ENCODE measurements at places on chromosomes 5 and 9.

DNA sequence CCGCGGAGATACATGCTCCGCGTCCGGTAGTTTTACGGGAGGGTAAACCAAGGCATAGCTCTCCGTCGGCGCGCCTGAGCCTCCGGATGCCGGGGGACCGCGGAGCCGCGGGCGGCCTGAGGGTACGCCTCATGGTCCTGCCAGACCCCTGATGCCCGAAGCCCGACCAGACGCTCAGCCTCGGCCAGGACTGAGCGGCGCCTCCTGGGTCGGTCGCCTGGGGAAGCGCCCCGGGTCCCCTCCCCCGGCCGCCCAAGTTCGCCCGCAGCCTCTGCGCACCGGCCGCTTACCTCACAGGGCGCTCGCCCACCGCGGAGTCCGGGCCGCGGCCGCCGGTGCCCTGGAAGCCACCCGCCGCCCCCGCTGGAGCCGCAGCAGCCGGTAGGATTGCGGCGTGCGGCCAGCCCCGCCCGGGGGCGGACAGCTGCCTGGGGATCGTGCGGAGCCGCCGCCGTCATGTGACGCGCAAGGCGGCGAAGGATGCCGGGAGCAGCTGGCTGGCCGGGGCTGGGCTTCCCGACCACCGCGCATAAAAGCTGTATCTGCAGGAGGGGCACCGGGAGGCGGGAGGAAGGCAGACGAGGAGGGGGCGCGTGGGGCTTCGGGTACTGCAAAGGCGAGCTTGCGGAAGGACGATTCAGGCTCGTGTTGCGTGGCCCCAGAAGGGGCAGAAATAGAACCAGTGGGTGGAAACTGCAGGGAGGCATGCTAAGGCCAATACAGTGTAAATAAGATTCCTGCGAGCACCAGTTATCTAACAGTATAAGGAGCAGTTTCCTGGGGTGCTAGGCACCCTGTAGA lies at the start of gene FBXO10:
TSS of gene FBXO10 (minus strand) at position 460 of the 801 bp plus-strand sequence. CDS start 34,612 bp downstream, outside the sequence.
- peak; percentile 95 for DNase-seq

DNA sequence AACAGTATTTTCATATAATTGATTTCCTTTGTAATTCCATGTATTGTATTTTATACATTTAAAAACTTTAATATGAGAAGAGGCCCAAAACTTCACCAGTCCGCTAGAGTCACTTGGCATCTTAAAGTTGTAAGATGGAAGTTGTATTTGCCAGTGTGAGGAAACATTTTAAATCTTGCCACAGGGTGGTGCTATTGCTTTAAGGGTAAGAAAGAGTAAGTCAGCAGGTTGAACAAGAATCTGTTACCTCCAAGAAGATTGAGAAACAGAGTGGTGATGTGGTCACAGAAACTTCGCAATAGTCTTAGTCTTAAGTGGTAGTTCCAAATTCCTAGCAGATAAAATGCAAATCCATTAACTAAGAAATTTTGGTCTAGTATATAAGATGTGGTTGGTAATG lies 39.8 kb upstream of the RANBP6 start:
- peak; percentile 91 for DNase-seq

DNA sequence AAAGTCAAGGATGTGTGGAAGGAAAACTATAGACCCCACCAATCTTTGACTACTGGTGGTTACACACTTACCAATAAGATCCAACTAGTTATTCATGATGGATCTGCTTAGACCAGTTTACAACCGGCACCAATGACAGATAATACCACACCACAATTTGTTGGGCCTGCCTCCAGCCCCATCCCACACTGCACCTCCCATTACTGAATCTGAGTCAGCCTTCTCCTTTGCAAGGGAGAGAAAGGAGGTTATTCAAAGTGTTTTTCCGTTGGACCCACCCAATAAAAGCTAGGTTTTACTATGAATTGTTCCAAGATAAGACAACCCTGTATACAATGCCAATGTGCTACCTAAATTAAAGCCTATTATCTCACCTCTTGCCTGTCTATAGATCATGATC lies 453.5 kb downstream of the MTRR start:
- no peak for DNase-seq

DNA sequence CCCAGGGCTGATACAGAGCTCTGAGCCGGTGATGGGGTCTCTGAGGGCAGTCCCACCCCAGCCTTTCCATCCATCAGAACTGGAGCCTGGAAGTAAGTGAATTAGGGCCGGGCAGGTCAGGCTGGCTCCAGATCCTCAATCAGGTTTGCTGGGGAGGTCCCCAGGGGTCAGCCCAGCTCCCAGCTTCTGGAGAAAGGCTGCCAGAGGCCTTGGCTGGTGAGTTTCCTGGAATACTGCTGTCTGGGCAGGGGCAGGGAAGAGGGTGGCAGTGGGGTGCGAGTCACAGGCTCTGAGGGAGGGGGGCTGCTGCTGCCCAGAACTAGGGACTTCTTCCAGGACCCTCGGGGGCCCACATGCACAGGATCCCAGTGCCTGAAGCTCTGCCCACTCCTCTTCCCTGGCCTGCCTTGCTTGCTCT lies 200.6 kb upstream of the MVB12B start:
- DNase-seq = no peak

GRCh38 chr9:27437652-27438373 lies 86.3 kb upstream of the IFNK start:
- no peak for DNase-seq

DNA sequence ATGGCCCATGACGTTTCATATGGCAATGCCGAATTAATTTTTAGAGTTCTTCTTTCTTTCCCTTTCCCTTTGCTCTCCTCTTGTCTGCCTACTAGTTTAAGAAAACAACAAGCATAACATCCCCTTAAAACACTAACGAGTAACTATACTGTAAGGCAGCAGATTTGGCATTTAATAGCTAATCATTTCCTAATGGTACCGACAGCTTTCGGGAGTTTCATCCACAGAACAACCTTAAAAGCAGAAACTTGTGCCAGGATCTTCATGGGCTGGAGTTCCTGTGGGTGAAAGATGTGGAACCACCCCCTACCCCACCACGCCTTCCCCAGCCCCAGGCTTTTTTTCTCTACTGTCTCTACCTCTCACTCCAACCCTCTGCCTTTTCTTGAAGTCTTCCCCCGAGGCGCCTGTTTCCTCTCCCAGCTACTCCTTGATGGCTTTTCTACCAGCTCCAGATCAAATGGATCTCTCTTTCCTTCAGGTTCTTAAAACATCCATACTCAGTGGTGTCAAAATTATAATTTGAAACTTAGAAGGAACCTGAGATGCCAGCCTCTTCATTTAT lies 319.5 kb downstream of the PIK3R1 start:
- DNase-seq = no peak

DNA sequence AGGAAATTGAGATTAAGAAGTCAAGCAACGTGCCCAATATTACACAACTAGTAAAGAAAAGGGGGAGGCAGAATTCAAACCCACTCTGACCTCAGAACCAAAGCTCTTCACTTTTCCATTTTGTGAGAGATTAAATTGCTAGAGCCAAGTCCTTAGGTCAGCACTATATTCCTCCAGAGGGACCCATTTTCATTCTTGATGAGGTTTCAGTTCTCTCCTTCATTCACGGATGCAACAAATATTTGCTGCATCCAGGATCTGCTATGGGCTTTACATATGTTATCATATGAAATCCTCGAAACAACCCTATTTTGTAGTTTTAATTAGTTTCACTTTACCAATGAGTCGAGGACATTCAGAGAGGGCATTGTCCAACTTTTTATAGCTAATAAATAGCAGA lies 239.2 kb downstream of the EFNA5 start:
- DNase-seq = no peak

DNA sequence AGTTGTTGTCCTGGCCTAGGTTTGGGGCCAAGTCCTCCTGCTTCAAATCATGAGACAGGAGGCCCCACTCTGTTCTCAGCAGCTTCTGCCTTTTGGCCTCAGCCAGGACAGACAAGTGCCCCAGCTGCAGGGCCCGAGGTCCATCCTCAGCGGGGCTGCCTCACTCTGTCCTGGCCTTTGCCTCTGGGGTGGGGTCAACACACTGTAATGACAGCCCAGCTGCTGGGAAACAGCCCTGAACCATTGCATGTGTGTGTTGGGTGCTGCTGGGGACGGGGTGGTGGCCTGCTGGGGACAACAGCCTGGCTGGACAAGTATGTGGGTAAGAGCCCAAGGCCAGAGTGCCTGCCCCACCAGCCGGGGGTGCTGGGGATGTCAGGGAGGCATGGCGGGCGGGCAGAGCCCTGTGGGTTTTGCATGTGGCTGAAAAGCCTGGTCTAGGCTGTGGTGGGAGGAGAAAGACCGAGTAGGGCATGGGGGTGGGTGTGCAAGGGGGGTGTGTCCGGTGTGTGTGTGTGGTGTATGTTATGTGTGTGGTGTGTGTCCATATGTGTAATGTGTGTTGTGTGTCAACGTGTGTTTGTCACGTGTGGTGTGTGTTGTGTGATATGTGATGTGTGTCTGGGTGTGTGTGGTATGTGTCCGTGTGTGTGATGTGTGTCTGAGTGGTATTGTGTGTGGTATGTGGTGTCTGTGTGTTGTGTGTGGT lies 71.7 kb downstream of the KCNT1 start:
- no peak for DNase-seq

- no peak for DNase-seq
These were observed 46.6 kb downstream of the MAP3K1 start for GRCh38 chr5:56861893-56862485.

- DNase-seq = peak; percentile 84
These were observed 20.2 kb downstream of the IGIP start for GRCh38 chr5:140145818-140146522.

Measured in stomach (tissue), 19 donors.